Stimulated activated CD8-positive, alpha-beta memory T cell treated with anti-CD3 and anti-CD28 coated beads, Interleukin-7, amount 100 ng/mL, for 1 hour (primary cell): ENCODE measurements at places on chromosomes 1 and 21.

DNA sequence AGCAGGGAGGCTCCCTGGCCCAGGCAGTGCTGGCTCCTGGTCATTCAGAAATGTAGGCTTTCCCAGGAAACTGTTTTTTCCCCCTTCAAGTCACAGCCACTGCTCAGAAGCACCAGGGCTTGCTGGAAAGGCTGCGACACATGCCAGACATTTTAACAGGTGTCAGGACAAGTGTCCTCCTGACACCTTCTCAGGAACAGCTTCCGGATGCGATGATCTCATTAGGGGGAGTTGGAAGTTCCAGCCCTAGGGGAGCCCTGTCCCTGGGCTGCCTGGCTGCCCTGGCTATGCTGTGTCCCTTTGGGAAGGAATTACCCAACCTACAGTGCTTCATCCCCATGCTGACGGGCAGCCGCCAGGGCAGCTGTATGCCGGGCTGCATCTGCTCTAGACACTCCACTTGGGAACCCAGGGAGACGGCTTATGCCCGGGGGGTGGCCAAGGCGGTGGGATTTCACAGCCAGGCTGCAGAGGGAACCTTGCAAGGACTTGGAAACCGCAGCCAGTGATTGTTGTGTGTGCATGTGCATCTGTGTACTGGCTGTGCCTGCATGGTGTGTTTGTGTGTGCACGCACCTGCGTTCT, 41.8 kb downstream of the AJAP1 start:
- DNase-seq = no peak

- DNase-seq = no peak
Measured at GRCh38 chr21:46374761-46375389, 50.9 kb downstream of the PCNT start.

DNA sequence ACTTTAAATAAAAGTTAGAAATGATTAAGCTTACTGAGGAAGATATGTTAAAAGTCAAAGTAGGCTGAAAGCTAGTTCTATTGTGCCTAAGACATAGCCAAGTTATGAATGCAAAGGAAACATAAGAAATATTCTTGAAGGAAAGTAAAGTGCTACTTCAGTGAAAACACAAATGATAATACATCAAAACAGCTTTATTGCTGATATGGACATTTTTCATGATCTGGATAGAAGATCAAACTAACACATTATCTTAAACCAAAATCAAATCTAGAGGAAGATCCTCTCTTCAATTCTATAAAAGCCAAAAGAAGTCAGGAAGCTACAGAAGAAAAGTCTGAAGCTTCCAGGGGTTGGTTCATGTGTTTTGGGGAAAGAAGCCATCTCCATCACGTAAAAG, 545.9 kb downstream of the COL11A1 start:
- DNase-seq = no peak

GRCh38 chr1:3413975-3414710, 40.3 kb upstream of the ARHGEF16 start:
- DNase-seq = no peak

- DNase-seq = no peak
Measured at GRCh38 chr1:235326719-235327558, 1.0 kb downstream of the ARID4B start.

DNA sequence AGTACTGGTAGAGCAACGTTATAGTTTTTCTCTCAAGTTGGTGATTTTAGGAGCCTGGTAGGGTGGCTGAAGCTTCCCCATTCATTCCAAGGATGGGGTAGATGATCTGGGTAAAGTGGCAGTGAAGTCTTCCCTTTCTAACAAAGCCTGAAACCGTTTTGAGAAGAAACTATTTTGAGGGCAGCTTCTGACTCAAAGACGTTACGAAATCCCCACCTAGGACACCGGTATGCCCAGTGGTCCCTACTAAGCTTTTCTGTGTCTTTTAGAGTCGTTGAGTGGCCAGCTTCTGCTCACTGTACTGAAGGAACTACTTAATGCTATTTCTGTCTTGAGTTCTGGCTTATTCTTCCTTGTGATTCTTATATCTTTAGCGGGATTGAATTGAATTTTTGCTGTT, 1.4 kb downstream of the WDTC1 start:
- no peak for DNase-seq

GRCh38 chr1:164311377-164311776, 247.6 kb upstream of the PBX1 start:
- no peak for DNase-seq

- no peak for DNase-seq
Measured at GRCh38 chr1:119004781-119005180, 16.6 kb upstream of the TBX15 start.
